ENCODE measurements at places on chromosomes 6 and 20.

GRCh38 chr6:26537846-26538571, at the start of gene HMGN4:
Gene HMGN4 (plus strand): TSS chr6:26538366. CDS start chr6:26545207, 6,841 bp downstream.
- DNase-seq = peak; percentile 82

GRCh38 chr20:58549231-58550209, 34.3 kb upstream of the APCDD1L start:
- no peak for DNase-seq

GRCh38 chr6:157763129-157763903, 59.7 kb upstream of the SNX9 start:
- DNase-seq = no peak

- peak; percentile 77 for DNase-seq
Measured at GRCh38 chr20:37534401-37535157, 6.9 kb upstream of the BLCAP start.

- DNase-seq = no peak
Measured at GRCh38 chr6:126824226-126824625, 294.2 kb upstream of the RSPO3 start.

GRCh38 chr6:155045561-155046404, 50.7 kb downstream of the TIAM2 start:
- no peak for DNase-seq

- no peak for DNase-seq
Measured at GRCh38 chr20:1326031-1326930, 2.7 kb downstream of the SDCBP2 start.

Measured in GM10248 (cell line).